ENCODE measurements at places on chromosomes 6 and 20.
A peak's percentile ranks its signal among the peaks of the same experiment; 100 is the strongest.

DNA sequence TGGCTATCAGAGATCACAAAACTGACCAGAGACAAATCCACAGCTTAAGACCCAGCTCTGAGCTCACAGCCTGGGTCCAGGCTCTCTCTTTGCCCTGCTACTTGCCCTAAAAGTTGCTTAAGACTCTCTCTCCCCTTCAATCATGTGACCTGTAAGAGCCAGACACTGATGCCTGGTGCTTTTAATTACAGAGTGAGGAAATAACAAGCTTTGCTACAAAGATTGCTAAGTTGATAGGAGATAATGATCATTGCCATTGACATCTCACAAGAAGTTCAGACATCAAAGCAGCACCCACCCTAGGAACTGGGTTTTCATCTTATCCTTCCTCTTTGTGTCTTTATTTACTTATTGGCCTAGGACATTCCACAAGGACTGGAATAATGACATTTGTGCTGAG is 125.9 kb upstream of the CD93 start:
- no peak for DNase-seq

GRCh38 chr6:9978480-9978879 is 436.4 kb downstream of the TFAP2A start:
- no peak for DNase-seq

DNA sequence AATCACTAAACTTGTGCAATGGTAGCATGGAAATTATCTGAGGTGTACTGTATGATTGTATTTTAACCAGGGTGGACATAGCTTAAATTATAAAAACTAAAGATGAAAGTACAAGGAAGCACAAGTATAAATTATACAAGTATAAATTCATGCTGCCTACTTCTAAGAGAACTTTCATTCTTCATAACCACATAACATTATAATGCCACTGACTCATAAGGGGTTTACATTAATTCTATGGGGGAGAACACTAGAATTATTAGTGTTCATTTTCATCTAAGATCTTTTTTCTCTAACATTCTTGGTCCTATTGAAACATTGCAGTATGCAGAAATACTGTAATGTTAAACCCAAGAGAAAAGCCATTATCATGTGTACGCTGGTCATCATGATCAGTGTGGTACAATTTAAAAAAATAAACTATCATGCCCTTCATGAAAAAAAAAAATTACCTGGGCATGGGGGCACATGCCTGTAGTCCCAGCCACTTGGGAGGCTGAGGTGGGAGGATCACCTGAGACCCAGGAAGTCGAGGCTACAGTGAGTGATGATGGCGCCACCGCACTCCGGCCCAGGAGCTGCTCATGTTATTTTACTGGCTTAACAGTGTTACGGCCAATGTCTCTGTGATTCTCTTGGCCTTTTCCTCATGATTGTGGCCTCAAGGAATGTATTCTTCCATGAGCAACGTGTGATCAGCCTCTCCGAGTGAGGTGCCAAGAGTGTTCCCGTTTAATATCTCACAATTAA is 25.9 kb upstream of the AHCY start:
- DNase-seq: peak; percentile 14

DNA sequence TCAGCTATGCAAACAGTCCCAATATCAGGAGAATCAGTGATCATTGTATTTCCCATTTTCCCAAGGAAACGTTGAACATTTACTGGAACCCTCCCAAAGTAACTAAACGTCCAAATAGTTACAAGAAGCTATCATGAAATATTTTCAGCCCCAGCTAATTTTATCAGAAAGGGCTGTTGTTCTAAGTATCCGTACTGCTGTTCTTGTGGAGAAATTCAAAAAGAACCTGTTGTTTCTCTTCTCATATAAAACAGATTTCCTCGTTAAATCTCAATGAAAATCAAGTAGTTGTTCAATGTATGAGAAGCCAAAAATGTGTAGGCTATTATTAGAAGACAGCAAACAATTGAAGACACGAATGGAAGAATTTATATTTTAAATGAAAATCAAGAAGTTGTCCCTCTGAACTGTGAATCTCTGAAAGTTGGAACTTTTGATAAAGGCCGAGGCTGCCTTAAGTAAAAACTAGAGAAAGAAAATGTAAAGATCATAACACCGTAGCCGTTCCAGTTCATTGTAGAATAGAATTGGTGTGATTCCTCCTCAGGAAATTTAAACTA is 107.7 kb downstream of the HFE start:
- peak; percentile 27 for DNase-seq

DNA sequence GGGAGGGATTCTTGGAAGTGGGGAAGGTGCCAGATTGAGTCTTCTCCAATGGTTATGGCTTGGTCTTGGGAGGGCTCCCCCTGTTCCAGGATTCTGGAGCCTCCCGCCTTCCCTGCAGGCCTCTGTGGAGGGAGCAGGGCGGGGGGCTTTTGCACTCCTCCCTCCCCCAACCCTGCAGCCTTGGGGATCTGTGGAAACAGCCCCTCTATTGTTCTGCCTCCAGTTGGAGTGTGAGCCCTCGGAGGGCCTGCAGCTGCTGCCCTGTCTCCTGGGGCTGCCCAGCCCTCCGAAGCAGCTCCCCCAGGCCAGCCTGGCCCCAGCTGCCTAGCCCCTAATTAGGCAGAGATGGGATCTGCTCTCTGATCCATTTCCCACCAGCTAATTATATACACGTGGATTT is 14.7 kb downstream of the FAM110A start:
- no peak for DNase-seq

DNA sequence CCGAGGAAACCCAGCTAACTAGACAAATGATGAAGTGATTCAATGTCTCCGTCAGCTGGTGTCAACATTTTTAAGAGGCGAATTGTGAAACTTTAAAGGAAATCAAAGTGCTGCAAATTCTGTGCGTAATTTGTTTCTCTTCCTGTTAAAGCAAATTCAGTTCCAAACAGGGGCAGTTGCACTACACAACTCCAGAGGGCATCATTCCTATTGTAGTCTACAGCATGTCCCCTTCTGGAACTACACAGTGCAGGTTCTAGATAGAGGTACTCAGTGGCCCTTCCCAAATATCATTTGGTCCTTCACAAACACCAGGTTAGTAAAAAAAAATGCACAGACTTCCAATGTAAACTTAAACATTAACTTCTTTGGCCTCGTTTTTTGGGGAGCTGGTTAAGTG is 38.3 kb upstream of the SMLR1 start:
- no peak for DNase-seq

GRCh38 chr6:89797317-89797716 is 22.3 kb downstream of the MDN1 start:
- DNase-seq: peak; percentile 95

- no peak for DNase-seq
Observed at GRCh38 chr6:20266851-20267608, 54.8 kb upstream of the MBOAT1 start.

GRCh38 chr6:162251257-162251656 is 476.3 kb downstream of the PRKN start:
- no peak for DNase-seq

DNA sequence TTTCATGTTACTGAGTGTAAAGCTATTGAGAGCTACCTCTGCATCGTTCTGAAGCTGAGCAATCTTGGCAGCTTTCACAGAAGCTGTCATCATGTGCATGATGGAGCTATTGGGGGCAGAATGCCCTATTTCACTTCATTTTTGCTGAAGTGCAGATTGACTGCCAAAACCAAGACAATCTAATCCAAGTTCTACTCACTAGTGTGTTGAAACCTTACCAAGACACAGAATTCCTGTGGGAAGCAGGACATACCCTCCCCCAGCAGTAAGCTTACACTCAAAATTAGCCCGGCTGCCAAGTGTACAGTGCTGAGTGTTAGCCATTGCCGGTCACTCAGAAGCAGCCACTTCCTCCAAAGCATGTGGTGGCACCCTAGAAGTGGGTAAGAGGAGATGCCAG is 177.3 kb upstream of the TENT5A start:
- peak; percentile 43 for DNase-seq

DNA sequence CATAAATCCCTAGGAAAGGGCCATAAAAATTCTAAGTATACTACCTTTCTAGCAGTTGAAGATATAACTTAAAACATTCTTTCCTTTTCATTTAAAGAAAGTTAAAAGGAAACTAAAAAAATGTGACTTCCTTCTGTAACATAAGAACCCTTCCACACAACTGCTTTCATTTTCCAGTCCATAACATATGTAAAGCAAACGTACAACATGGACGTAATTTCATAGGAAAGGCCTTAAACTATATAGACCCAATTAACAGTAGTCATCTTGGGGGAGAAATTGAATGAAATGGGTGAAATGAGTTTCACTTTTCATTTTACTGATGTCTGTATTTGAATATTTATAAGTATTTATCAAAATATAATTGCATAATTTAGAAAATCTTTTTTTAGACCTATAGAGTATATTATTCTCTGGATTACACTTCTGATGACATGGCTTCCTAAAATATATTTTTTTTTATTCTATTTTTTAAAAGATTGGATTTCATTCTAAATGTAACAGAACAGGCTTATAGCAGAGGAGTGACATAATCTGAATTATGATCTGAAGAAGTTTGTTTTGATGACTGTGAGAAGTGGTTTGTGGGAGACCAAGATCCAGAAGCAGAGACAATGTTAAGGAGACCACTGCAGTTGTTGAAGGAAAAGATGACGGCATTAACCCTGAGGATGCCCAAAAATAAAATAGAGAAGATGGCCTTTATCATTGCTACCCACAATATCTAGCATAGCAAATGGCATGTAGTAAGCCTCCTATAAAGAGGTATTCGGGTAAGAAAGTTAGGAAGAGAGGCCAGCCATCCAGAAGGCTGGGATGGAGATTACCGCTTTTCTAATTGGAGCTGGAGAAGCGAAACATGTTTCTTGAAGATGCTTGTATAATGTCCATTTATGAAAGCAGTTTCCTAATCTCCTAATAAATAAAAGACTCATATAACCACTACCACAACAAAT is 260.4 kb downstream of the PTPRK start:
- no peak for DNase-seq

- peak; percentile 75 for DNase-seq
Observed at GRCh38 chr20:36861875-36862801, 13.8 kb upstream of the TLDC2 start.

- DNase-seq: no peak
Observed at GRCh38 chr20:37348792-37349516, 3.0 kb downstream of the SRC start.

DNA sequence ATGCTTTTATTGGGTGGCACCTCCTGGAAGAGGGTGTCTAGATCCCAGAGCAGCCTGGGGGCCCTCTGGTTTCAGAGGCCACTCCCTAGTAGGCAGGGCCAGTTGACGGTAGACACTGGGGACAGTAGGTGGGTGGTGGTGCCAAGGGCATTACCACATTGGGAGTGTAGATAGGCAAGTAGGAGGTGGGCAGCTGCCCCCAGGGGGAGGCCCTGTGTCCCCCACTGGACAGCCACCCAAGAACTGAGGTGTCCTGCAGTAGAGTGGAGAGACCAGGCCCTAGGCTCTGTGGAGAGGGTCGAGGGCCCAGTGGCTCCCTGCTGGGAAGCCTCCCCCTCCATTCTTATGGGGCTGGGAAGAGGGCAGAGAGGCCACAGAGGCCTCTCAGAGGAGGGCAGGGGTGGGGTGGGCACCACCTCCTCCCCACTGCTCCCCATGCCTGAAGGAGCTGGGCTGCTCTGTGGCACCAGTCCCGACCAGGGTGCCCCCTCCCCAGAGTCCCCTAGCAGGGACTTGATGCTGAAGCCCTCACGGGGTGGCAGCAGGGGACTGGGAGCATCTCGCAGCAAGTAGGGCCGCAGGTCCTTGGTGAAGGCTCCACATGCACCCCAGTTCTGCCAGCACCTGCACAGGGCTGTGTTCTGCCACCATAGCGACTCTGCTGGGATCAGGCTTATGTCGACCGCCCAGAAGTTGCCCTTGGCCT is 305.0 kb upstream of the KCNQ5 start:
- no peak for DNase-seq

GRCh38 chr6:163971841-163972838 is 557.6 kb downstream of the QKI start:
- DNase-seq: no peak

DNA sequence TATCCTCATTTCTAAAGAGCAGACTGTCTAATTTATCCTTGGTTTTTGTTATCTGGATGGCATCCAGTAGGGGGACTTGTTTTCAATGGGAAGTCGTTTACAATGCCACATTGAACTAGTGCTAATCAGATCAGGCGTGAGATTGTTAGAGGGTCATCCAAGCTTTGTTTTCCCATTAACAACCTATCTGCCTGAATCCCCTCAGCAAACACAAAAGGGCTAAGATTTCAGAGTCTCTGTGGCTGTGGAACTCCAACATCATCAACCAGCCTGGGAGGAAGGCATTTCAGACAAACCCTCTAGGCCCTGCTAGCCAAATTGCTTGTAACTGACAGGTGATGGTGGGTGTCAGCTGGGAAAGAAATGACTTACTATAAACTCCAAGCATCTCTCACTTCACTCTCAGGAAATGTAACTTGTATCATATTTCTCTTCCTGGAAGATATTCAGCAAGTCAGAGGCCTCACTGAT is 47.7 kb downstream of the COL19A1 start:
- DNase-seq: no peak

GRCh38 chr6:37774028-37774680 is 45.4 kb upstream of the ZFAND3 start:
- no peak for DNase-seq

DNA sequence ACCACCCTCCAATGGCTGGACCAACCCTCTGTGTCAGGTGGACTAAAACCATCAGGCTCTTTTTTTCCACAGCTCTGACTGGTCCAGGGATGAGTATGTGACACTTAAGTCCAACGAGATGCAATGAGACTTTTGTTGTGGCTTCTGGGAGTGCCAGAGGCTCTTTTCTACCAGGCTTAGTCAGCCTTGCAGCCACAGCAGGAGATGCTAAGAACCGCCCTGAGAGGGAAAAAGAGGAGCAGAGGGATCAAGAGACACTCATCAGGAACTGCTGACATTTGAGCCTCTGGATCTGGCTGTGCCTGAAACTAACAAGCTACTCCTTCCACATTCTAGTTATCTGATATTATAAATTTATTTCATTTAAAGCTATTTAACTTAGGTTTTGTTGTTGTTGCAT is 270.9 kb upstream of the SULF2 start:
- no peak for DNase-seq

GRCh38 chr20:43140726-43141125 is 49.0 kb downstream of the PTPRT start:
- no peak for DNase-seq

DNA sequence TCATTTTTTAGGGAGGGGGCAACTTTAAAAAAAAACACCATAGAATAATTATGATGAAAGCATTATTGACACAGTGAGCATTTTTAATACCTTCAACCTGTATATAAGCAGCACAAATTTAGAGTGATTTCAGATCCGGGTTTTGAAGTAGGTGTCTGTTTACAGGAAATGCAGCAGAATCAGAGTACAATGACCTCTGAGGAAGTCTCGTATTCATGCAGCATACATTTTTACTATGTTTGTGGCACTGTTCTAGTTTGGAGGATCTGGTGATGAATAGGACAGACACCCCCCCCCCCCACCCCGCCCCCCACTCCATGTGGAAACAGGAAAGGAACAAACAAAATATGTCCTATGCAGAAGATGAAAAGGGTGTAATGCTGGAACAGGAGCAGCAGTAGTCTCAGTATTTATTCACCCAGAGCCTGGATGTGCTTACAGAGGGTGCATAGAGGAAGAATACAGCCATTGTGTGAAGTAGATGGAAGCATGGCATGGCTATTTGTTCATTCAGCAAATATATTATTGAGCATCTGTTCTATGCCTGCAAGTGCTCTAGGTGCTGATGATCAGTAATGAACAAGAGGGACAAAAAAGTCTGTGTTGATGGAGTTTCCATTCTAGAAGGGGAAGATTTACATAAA is 19.7 kb downstream of the VAPB start:
- DNase-seq: no peak

- no peak for DNase-seq
Observed at GRCh38 chr6:19603721-19604120, 233.4 kb upstream of the ID4 start.

- no peak for DNase-seq
Observed at GRCh38 chr6:54719633-54720032, 126.9 kb upstream of the FAM83B start.
